ENCODE measurements at places on chromosomes 3 and 15.

DNA sequence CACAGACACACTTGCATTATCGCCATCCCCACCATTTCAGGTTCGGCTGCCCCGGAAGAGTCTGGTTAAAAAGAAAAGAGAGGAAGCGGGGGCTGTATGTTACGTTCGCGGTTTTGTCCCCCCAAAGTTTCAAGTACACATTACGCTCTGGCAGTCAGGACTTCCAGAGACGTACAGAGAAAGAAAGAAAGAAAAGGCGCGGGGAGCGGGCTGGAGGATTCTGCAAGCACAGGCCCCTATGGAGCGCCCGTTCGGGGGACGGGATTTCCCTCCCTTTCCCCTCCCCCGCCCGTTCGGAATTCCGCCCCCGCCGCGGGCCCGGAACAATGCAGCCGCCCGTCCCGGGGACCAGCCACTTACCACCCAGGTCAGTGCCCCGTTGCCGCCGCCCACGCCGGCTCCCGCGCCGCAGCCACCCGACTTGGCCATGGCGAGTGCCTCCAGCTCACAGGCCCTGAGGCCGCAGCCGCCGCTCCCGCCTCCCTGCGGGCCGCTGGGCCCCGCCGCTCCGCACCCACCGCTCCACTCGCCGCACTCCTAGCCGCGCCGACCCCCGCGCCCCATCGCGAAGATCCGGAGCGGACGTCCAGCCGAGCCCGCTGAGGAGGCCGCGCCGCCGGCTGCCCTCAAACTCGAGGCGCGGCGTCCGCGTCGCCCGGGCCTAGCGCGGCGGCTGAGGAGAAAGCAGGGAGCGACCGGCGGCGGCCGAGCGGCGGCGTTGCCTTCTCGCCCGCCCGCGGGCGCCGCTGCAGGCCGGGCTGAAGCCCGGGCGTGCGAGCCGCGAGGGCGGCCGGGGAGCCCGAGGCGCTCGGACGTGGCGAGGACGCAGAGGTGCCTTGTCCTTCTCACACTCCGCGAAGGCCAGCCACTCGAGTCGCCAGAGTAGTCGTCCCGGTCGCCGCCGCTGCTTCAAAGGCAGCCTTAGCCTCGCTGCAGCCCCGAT is 567 bp downstream of the TOP2B start:
- peak; percentile 67 for DNase-seq

DNA sequence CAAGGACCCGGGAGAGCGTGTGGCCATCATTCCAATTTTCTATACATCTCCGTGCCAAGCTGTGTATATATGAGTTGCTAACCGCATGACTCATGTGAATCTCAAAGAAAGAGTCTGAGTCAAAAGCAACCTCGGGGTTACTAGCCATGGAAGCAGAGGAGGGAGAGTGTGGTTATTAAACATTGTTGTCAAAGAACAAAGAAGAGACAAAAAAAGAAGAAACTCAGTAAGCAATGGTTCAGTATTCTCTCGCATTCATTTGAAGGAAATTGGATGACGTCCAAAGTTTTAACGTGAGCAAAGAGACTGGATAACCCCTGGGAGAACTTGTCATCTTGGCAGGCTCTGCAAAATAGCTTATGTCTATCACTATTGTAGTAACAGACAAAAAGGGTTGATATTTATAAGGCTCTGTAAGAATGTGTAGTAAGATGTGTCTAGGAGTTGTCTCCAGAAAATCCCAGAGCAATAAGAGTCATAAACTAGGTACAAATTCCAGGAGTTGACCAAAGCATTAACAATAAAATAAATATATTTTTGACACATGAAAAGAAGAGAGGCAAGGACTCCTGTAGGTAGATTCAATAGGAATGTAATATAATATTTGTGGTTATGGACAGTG is 52.8 kb upstream of the GRM7 start:
- no peak for DNase-seq

DNA sequence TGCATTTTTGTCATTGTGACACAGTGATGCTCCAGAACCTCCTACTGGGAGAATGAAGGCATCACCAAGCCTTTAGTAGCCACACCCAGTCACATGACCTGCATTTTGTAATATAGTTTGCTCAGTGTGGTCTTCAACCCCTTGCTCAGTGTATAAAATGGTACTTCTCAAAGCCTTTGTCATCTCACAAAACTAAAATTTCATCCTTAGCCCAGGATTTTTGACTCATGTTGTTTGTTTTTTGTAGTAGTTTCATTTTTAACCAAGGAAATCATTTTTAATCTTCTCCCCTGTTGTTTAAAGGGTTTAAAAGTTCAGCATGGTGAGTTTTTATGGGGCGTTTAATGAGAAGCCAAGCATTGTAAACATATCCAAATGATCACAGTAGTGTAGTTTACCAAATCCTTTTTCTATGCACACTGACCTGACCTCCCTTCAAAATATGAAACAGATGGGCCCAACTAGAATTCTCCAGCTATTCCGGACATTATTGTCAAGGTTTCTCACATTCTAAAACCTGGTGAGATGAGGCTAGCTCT is 123.5 kb upstream of the IL12A start:
- DNase-seq: no peak

DNA sequence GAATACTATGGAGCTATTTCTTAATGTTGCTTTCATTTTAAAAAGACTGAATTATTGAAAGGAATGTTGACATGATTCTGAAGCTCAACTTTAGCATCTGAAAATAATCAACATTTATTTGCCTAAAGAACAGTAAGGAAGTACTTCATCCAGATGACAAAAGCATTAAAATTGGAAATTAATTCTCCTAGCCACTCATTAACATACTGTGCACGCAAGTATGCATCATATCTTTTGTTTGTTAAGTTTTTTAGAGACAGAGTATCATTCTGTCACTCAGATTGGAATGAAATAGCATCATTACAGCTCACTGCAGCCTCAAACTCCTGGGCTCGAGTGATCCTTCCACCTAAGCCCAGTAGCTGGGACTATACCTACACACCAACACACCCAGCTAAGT is 632.1 kb upstream of the ALCAM start:
- no peak for DNase-seq

- no peak for DNase-seq
Measured at GRCh38 chr3:168091302-168091858, 4.3 kb downstream of the GOLIM4 start.

GRCh38 chr3:169189486-169189885 is 474.0 kb downstream of the MECOM start:
- DNase-seq: no peak
